Activated naive CD8-positive, alpha-beta T cell treated with anti-CD3 and anti-CD28 coated beads, Interleukin-2, amount 50 U/mL, for 24 hours (primary cell): ENCODE measurements at places on chromosomes 6 and 20.
A peak's percentile ranks its signal among the peaks of the same experiment; 100 is the strongest.

GRCh38 chr6:145890422-145890821 is 73.7 kb downstream of the SHPRH start:
- no peaks in the 10 kb centered on the region for H3K27me3 ChIP-seq
- H3K27ac ChIP-seq = no peak overlapping the region
- H3K4me1 ChIP-seq = no peaks in the 10 kb centered on the region
- H3K36me3 ChIP-seq = peaks cover 22% of the 10 kb centered on the region
- no peak for DNase-seq

DNA sequence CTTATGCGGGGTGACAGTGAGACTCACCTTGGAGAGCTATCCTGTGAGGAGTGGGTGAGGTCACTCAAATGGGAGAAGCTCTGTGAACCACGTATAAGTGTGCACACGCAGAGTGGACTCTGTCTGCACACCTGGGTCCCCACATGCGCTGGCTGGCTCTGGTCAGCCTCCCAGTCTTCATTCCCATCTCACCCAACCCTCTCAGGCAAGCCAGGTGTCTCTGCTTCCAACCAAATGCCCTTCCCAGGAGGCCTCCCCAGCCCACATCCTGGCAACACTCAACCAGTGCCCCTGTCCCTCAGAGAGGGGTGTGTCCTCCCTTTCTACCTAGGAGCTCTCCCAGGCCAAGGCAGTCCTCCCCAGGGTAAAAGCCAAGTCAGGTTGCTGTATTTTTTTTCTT is 8.0 kb upstream of the PI16 start:
- no peak overlapping the region for H3K4me3 ChIP-seq
- peaks cover 16% of the 10 kb centered on the region for H3K4me1 ChIP-seq
- H3K27ac ChIP-seq = no peak overlapping the region
- no peaks in the 10 kb centered on the region for H3K36me3 ChIP-seq
- no peak for DNase-seq
- peaks cover 3% of the 10 kb centered on the region for H3K27me3 ChIP-seq

- H3K36me3 ChIP-seq = peaks cover 17% of the 10 kb centered on the region
- H3K27ac ChIP-seq = no peak overlapping the region
- no peak overlapping the region for H3K4me3 ChIP-seq
- peaks cover 2% of the 10 kb centered on the region for H3K4me1 ChIP-seq
- DNase-seq = no peak
Measured at GRCh38 chr6:5248302-5249098, 12.2 kb downstream of the LYRM4 start.

DNA sequence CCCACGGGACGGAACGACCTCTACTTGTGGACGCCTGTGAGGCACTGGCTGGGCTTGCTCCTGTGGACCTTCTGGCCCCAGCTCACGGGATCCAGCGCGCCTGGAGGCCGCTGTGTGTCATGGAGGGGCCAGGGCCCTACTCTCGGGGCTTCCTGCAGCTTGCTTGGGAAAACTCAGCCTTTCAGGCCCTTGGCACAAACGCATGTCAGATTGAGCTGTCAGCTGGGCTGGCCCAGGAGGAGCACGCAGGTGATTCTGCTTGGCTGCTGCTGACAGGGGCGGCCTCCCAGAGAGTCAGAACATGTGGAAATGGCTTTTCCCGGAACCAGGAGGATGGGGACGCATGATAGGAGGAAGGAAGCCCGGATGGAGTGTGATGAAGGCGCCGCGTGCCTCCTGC is 39.7 kb downstream of the TMEM181 start:
- no peak overlapping the region for H3K27ac ChIP-seq
- peaks cover 5% of the 10 kb centered on the region for H3K4me1 ChIP-seq
- no peaks in the 10 kb centered on the region for H3K27me3 ChIP-seq
- DNase-seq = no peak
- no peak overlapping the region for H3K4me3 ChIP-seq

- H3K27ac ChIP-seq = no peak overlapping the region
- no peak overlapping the region for H3K4me3 ChIP-seq
- no peak for DNase-seq
- no peaks in the 10 kb centered on the region for H3K27me3 ChIP-seq
Measured at GRCh38 chr6:126143761-126144251, 157.5 kb downstream of the TRMT11 start.

GRCh38 chr20:4325548-4326187 is 310.3 kb upstream of the RNF24 start:
- H3K27me3 ChIP-seq = peaks cover 8% of the 10 kb centered on the region
- no peak overlapping the region for H3K4me3 ChIP-seq
- no peak overlapping the region for H3K27ac ChIP-seq
- peaks cover 7% of the 10 kb centered on the region for H3K4me1 ChIP-seq

GRCh38 chr6:125866433-125866832 is 75.7 kb downstream of the NCOA7 start:
- H3K27ac ChIP-seq = no peak overlapping the region
- no peaks in the 10 kb centered on the region for H3K27me3 ChIP-seq
- H3K4me1 ChIP-seq = no peaks in the 10 kb centered on the region

DNA sequence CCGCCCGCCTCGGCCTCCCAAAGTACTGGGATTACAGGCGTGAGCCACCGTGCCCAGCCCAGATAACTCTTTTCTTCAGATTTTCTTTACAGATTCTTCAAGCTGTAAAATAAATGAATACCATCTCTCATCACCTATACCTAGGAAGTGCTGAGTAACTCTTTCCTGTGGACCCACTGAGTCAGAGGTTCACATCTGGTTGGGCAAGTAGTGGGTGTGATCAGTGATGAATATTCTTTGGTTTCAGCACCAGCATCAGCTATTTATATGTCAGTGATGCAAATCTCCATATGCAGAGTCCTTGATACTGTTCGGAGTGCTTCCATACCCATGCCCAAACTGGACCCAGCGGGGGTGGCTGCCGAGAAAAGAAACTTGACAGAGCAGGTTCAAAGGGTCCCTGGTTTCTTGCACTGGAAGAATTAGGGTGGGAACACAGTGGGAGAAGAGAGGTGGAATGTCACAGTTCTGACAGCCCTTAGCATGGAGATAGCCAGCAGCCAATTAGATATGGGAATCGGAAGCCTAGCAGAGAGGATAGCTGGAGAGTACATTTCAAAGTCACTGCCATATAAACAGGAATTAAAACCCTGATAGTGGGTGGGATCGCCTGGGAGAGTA is 64.9 kb upstream of the DDR1 start:
- H3K36me3 ChIP-seq = peaks cover 36% of the 10 kb centered on the region
- H3K27me3 ChIP-seq = no peaks in the 10 kb centered on the region
- peaks cover 88% of the 10 kb centered on the region for H3K4me1 ChIP-seq
- peak; percentile 65 for DNase-seq

GRCh38 chr6:121434037-121434770 is 1.2 kb upstream of the GJA1 start:
- no peak overlapping the region for H3K27ac ChIP-seq
- peaks cover 16% of the 10 kb centered on the region for H3K4me1 ChIP-seq
- H3K36me3 ChIP-seq = no peaks in the 10 kb centered on the region
- no peak overlapping the region for H3K4me3 ChIP-seq
- H3K27me3 ChIP-seq = peaks cover 35% of the 10 kb centered on the region

GRCh38 chr6:44076356-44077213 is 50.7 kb downstream of the MRPL14 start:
- peaks cover 14% of the 10 kb centered on the region for H3K27me3 ChIP-seq
- H3K36me3 ChIP-seq = no peaks in the 10 kb centered on the region
- peaks cover 16% of the 10 kb centered on the region for H3K4me1 ChIP-seq

GRCh38 chr6:131923356-131923755 is 27.8 kb downstream of the CCN2 start:
- peak; percentile 51 for DNase-seq
- no peak overlapping the region for H3K4me3 ChIP-seq
- no peaks in the 10 kb centered on the region for H3K4me1 ChIP-seq
- H3K36me3 ChIP-seq = no peaks in the 10 kb centered on the region
- H3K27ac ChIP-seq = no peak overlapping the region

DNA sequence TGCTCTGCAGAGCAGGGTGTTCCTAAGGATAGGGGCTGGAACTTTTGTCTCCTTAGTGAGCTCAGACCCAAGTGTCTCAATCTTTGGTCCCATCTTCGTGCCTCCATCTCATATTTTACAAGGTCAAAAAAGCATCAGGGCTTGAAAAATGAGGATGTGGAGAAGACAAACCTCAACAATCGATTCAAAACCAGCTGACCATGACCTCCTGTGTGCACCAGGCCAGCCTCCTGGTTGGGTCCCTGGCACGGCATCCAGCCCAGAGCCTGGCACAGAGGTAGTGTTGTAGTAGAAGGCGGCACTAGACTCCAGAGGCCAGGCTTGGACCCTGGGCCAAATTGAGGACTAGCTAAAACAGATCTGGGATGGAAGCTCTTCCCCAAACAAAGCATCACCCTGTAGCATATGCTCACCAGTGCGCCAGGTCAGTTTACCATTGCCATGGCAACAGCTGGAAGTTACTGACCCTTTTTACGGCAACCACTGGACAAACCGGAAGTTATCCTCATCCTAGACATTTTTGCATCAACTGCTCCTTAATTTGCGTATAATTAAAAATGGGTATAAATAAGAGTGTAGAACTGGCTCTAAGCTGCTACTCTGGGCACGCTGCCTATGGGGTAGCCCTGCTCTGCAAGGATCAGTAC is 69.3 kb upstream of the BLCAP start:
- H3K27me3 ChIP-seq = peaks cover 28% of the 10 kb centered on the region
- DNase-seq = no peak
- H3K36me3 ChIP-seq = no peaks in the 10 kb centered on the region
- H3K4me3 ChIP-seq = no peak overlapping the region
- no peak overlapping the region for H3K27ac ChIP-seq
- no peaks in the 10 kb centered on the region for H3K4me1 ChIP-seq

- H3K27ac ChIP-seq = peak overlapping the region; percentile 92
- H3K4me3 ChIP-seq = peak overlapping the region; percentile 59
- DNase-seq = peak; percentile 83
- H3K27me3 ChIP-seq = no peaks in the 10 kb centered on the region
Measured at GRCh38 chr6:90397929-90398674, 101.5 kb upstream of the BACH2 start.
